Stimulated activated CD4-positive, alpha-beta T cell treated with anti-CD3 and anti-CD28 coated beads, Interleukin-1b, Interleukin-23, amount 100 ng/mL, for 24 hours (primary cell): ENCODE measurements at places on chromosomes 3 and 15.
A peak's percentile ranks its signal among the peaks of the same experiment; 100 is the strongest.

GRCh38 chr15:81495780-81496467 is 121.9 kb upstream of the TMC3 start:
- DNase-seq, result no peak

GRCh38 chr15:70318594-70319465 is 221.1 kb upstream of the TLE3 start:
- no peak for DNase-seq

- DNase-seq, result no peak
Measured at GRCh38 chr3:123818324-123818920, 65.7 kb downstream of the MYLK start.

DNA sequence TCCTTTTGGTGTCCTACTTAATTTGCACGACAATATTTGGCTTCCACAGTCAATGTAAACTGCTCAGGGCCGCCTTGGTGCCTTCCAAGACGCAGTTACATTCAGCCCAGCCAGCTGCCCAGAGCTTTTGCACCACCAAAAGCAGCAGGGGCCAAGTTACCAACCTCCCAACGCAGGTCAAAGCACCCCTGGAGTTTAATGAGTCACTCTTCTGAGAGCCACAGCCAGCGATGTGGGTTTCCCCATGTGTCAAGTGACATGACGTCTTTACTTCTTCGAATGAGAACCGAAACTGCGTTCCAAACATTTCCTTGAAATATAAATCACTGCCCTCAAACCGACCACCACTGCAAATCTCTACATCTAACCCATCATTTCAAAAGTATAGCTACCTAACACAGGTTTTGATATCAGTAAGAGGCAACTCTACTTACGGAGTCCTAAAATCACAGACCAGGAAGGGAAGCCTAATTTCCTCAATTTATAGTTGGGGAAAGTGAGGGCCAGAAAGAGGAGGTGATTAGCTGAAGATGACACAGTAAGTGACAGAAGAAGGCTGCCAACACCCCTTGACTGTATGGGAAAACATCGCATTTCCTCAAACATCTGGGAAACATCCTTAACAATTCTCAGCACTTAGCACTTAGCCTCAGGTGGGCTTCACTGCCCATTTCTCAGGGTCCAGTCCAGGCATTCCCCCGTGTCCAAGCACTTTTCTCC is 24.5 kb downstream of the MB21D2 start:
- peak; percentile 17 for DNase-seq

DNA sequence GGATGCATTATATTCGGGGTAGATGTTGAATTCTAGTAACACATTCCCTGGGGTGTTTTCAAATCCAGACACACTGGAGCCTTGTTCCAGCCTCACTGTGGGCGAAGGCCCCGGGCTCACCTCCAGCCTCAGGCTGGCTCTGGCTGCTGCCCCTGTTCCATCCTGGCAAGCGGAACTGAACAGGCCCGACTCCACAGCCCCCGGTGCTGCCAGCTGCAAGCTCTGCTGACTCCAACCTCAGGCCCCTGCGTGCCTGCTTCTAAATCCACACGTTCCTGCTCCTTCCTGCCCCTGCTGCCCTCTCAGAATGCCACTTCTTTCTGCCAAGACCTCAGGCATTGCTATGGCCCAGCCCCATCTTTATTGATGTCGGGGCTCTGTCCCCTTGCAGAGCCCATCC is 90.6 kb downstream of the LIPC start:
- DNase-seq, result no peak

DNA sequence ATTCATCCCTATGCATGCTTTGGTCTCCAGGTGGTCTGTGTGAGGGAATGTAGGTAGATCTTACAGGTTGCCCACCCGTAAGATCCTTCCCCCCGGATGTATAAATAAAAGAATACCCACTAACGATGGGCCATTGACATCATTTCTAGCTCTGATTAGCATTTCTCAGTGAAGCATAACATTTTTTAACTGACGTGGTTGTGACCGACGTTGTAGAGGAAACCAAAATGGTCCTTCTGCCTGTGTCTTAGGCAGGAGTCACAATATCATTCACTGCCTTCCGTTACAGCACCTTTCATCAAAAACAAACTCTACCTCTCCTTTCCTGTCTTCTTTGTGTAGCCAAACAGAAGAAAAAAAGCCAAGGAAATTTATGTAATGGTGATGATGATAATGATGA is 27.3 kb upstream of the UMPS start:
- DNase-seq, result no peak
